A549 treated with dexamethasone at 1 μM for 4 hours (cell line): ENCODE measurements at places on chromosomes 12 and 14. TPM values are rescaled to one million over a fixed set of nuclear protein-coding genes. Genes with fewer than 3 reads are reported as not detected.

SLC16A7 gene
- total RNA-seq, result 0.05 to 0.28 TPM (median 0.19 TPM) in 5 replicates

KRT83 gene
- total RNA-seq, result 2.4 to 3.0 TPM (median 2.8 TPM) in 5 replicates

KLHDC1 gene
- total RNA-seq, result 0.23 to 0.48 TPM (median 0.41 TPM) in 5 replicates

DPF3 gene
- total RNA-seq, result 0.09 to 0.19 TPM (median 0.16 TPM) in 4 of 5 replicates, not detected in the other

TSPAN11 gene
- total RNA-seq, result 0.06 to 0.15 TPM (median 0.13 TPM) in 5 replicates

KRT6C gene
- total RNA-seq, result 0.07 TPM in 1 of 5 replicates, not detected in the others

ST8SIA1 gene
- 0.09 TPM in 1 of 5 replicates, not detected in the others for total RNA-seq

C12orf54 gene
- not detected in 5 replicates for total RNA-seq

RNF31 gene
- 22.5 to 40.0 TPM (median 36.1 TPM) in 5 replicates for total RNA-seq

GDF11 gene
- total RNA-seq, result 2.3 to 4.4 TPM (median 3.9 TPM) in 5 replicates

PRORP gene
- 33.1 to 42.5 TPM (median 40.5 TPM) in 5 replicates for total RNA-seq

SAMD15 gene
- 1.7 to 2.6 TPM (median 2.2 TPM) in 5 replicates for total RNA-seq

TAS2R14 gene
- total RNA-seq, result 0.28 to 0.62 TPM (median 0.55 TPM) in 5 replicates

LRRC9 gene
- total RNA-seq, result not detected in 5 replicates

LETMD1 gene
- total RNA-seq, result 18.6 to 25.1 TPM (median 22.1 TPM) in 5 replicates

POTEM gene
- not detected in 5 replicates for total RNA-seq

SLC38A2 gene
- 81.5 to 172 TPM (median 144 TPM) in 5 replicates for total RNA-seq

KLHL33 gene
- 0.01 TPM in 1 of 5 replicates, not detected in the others for total RNA-seq

HEATR5A gene
- 13.3 to 18.2 TPM (median 16.1 TPM) in 5 replicates for total RNA-seq

NEK9 gene
- 24.4 to 34.0 TPM (median 32.5 TPM) in 5 replicates for total RNA-seq

DCAF11 gene
- 21.0 to 23.9 TPM (median 22.6 TPM) in 5 replicates for total RNA-seq

STAB2 gene
- not detected in 5 replicates for total RNA-seq

CACNA2D4 gene
- 0.10 TPM in 1 of 5 replicates, not detected in the others for total RNA-seq

KRT6B gene
- total RNA-seq, result 0.03 to 0.06 TPM in 2 of 5 replicates, not detected in the others

LMO3 gene
- not detected in 5 replicates for total RNA-seq

CCDC175 gene
- total RNA-seq, result not detected in 5 replicates

CAND1 gene
- 55.1 to 91.7 TPM (median 78.3 TPM) in 5 replicates for total RNA-seq

NEMF gene
- total RNA-seq, result 30.1 to 39.0 TPM (median 36.6 TPM) in 5 replicates

TDG gene
- total RNA-seq, result 25.2 to 28.5 TPM (median 27.3 TPM) in 5 replicates

MYL2 gene
- 0.91 to 1.7 TPM (median 0.96 TPM) in 5 replicates for total RNA-seq

CLEC7A gene
- total RNA-seq, result not detected in 5 replicates

IGF1 gene
- total RNA-seq, result 0.26 TPM in 1 of 5 replicates, not detected in the others

CD27 gene
- not detected in 5 replicates for total RNA-seq

IRF2BPL gene
- 10.7 to 19.2 TPM (median 16.8 TPM) in 5 replicates for total RNA-seq

SLC7A7 gene
- total RNA-seq, result 19.4 to 25.6 TPM (median 23.4 TPM) in 5 replicates

MOAP1 gene
- total RNA-seq, result 9.8 to 13.7 TPM (median 12.8 TPM) in 5 replicates

ERG28 gene
- 13.5 to 15.6 TPM (median 15.1 TPM) in 5 replicates for total RNA-seq

GPR137C gene
- total RNA-seq, result 0.06 to 0.08 TPM (median 0.07 TPM) in 5 replicates

DBX2 gene
- total RNA-seq, result not detected in 5 replicates

TAS2R9 gene
- not detected in 5 replicates for total RNA-seq

AMIGO2 gene
- total RNA-seq, result 50.4 to 70.5 TPM (median 67.3 TPM) in 5 replicates

NT5DC3 gene
- total RNA-seq, result 28.8 to 41.4 TPM (median 32.8 TPM) in 5 replicates

TMEM179 gene
- total RNA-seq, result 0.07 to 0.33 TPM (median 0.24 TPM) in 5 replicates

KRT71 gene
- total RNA-seq, result 0.06 TPM in 1 of 5 replicates, not detected in the others

MIP gene
- total RNA-seq, result 0.15 TPM in 1 of 5 replicates, not detected in the others

ESR2 gene
- total RNA-seq, result 0.06 to 0.15 TPM (median 0.09 TPM) in 4 of 5 replicates, not detected in the other

POLE2 gene
- total RNA-seq, result 12.2 to 15.7 TPM (median 13.4 TPM) in 5 replicates

RIPK3 gene
- 0.09 TPM in 1 of 5 replicates, not detected in the others for total RNA-seq

TMEM117 gene
- total RNA-seq, result 1.6 to 2.3 TPM (median 1.9 TPM) in 5 replicates
